ENCODE measurements at places on chromosomes 13 and 19.
A peak's percentile ranks its signal among the peaks of the same experiment; 100 is the strongest.

GRCh38 chr13:79918620-79919019 lies 422.3 kb downstream of the SPRY2 start:
- no peak for DNase-seq

DNA sequence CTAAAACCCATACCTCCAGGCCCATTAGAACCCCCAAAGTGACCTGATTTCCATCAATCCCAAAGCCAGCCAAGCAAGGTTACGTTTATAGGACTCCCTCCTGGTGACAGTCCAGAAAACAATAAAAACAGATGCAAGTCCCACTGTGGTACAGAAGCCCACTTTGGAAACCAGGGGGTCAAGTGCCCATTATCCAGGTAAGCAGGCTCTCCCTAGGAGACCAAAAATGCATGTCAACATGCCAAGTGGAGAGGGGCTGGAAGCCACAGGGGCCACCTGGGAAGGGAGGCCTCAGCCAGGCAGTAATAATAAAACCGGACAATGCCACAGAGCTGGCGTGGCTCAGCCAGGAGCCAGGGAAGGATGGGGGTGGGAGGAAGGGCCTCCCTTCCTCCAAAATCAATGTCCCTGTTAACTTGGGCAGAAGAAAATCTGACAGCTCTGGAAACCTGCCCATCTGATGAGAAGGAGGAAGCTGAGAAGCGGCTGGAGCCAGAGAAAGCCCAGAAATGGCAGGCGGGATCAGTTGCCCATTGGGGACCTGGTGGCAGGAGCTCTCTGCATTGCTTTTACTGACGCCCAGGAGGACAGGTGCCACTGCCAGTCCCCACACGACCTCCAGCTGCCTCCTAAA lies 160.4 kb downstream of the ZIC5 start:
- DNase-seq = no peak

DNA sequence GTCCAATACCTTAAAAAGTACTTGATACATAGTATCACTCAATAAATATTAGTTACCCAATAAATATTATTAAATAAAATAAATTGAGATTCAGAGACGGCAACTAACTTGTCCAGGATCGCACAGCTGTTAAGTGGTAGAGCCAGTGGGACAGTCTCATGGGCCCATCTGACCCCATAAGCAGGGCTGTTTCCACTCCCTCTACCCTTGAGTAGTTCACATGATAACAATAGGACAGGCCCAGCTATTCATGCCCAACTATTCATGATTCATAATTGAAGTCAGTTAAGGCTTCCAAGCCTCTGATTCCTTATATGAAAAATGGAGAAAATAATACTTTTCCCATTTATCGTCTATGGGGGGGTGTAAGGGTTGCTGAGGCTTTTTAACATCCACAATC lies 78.2 kb downstream of the C13orf42 start:
- no peak for DNase-seq

DNA sequence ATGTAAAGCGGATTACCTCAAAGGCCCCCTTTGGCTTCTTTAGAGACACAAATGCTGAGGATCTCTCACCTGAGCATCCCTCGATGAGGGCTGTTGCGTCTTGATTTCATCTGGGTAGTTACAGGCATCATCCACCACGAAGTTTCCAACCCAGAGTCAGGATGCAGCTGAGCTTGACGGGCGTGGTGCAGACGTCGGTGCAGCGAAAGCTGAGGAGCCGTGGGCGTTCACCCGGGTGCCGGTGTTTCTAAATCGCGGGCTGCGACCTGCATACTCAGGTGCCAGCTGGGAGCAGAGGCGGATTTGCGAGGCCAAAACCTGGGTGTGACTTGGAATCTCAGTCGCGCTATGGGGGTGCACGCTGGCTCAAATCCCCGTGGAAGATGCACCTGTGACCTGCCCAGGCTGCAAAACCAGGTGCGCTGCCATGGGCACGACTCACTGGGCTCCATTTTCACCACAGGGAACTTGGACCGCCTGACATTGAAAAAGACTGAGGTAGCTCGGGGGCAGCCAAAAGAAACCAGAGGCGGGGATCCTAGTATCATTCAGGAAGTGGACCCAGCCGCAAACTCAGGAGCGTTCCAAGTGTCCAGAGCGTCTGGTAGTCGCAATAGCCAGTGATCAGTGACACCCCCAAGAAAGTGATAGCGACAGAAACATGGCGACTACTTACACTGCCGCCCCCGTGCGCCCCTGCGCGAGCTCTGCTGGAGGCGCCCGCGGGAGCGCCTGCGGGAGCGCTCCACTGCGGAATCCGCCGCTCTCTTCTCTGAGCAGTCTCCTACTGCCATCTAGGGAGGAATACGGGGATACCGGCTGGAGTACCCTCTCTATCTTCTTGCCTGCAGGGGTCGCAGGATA lies 36.4 kb upstream of the IGFL4 start:
- DNase-seq = no peak

- DNase-seq = peak; percentile 40
Observed at GRCh38 chr19:3039641-3040077, 10.6 kb upstream of the TLE2 start.

GRCh38 chr13:24631922-24632321 lies 48.3 kb upstream of the ATP12A start:
- no peak for DNase-seq

GRCh38 chr13:98909016-98909415 lies 68.8 kb downstream of the DOCK9 start:
- no peak for DNase-seq

- no peak for DNase-seq
Observed at GRCh38 chr19:1455336-1456120, 5.6 kb downstream of the APC2 start.

DNA sequence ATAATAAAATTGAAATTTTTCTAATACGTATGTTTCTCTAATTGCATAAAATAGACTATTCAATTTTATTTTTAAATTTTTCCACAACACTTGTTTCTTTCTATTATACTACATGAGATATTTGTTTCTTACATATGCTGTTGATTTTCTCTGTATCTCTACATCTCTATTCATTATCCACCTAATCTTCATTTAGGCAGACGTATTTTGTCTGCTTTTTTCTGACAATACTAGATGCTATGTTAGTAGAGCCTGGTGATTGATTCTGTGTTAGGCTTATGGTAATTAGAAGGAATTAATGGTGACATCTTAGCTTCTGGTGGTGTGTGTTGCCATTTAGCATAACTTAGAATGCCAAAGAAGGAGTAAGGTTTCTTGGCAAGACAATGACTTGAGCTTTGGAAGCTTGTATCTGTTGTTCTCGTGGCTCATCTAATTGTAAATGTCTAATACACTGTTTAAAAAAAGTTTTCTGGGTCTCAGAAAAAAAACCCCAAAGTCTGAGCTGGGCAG lies 1610.7 kb upstream of the PCDH20 start:
- no peak for DNase-seq

DNA sequence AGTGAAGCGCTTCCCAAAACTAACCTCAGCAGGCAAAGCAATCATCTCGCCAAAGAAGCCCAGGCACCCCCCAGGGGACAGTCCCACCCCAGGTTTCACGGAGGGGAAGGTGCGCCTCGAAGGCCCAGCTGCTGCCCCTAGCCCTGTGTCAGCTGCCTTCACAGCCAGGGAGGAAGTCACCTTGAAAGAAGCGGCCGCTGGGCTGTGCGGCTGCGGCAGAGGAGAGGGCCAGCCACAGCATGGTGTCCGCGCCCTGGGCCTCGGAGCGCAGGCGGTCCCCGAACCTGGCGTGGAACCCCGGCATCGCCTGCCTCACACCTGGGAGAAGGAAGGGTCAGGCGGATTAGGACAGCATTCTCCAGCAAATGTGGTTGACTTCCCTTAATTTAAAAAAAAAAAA lies 35.0 kb downstream of the DHRS12 start:
- DNase-seq = no peak

DNA sequence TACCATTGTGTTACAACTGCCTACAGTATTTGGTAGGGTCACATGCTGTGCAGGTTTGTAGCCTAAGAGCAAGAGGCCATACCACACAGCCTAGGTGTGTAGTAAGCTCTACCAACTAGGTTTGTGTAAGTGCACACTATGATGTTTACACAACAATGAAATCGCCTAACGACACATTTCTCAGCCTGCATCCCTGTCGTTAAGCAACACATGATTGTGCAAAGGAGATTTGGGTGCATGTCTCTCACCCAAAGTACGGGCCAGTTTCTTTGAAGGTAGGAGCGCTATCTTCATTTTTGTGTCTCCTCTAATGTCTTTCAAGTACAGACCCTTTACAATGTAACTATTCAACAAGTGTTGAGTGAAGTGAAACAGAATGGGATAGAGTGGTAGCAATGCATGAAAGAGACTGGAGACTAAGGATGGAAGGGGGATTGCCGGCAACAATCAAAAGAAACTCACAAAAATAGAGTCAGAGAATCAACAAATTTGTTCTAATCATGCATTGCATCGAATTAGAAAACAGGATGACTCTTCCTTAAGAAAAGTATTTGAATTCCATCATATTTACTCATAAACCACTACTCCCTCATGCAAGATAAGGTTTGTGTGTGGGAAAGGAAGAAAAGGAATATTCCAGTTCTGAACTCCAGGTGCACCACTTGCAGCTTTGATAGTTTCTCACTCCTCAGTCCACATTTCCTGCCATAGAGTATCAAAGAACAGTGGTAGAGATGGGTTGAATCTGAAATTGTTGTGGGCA lies 60.2 kb upstream of the TNFRSF19 start:
- no peak for DNase-seq

- no peak for DNase-seq
Observed at GRCh38 chr13:61592489-61592888, 176.8 kb upstream of the PCDH20 start.

DNA sequence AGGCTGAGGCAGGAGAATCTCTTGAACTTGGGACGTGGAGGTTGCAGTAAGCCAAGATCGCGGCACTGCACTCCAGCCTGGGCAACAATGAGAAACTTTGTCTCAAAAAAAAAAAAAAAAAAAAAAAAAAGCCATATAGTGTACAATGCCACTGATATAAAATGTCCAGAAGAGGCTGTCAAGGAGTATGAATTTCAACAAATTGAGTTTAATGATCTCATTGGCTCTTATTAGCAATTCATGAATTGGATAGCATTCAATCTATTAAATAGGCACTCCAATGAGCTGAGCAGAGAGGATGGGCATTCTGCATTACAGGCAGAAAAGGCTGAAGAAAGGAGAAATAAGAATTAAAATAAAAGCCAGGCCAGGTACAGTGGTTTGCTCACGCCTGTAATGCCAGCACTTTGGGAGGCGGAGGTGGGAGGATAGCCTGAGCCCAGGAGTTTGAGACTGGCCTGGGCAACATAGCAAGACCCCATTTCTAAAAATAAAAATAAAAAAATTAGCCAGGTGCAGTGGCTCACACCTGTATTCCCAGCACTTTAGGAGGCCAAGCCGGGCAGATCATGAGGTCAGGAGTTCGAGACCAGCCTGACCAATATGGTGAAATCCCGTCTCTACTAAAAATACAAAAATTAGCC lies 757 bp upstream of the LMNB2 start:
- DNase-seq = no peak

GRCh38 chr13:96141032-96141431 lies 51.1 kb downstream of the HS6ST3 start:
- no peak for DNase-seq

DNA sequence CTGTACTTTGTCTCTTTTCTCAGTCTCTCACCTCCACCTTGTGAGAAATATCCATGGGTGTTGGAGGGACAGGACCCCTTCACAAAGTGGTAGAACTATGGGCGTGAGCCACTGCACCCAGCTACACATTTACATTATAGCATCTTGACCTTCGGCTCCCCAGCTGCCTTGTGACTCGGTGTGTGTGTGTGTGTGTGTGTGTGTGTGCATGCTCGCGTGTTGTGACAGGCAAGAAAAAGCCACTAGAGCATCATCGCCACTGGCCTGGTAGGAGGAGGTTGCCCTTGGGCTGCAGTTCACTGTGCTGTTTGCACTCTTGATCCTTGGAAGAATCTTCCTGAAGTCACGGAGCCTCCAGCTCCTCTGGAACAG lies 13.7 kb upstream of the ZNF888 start:
- no peak for DNase-seq

DNA sequence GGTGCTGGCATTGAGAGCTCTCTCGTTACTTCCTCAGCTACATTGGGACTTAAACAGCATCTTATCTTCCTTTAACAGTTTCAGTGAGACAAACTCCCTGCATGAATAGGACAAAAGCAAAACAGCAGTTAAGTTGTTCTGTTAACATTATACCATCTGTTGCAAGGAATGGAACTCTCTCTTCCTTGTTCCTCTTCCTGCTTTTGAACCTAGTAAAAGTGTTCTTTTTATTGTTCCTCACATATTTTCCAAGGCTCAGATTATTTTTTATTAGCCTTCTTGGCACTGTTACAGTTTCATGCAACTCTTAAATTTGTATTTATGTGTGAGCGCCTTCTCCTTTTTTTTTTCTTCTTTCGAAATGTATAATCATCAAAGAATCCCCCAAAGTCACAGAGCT lies 202.6 kb upstream of the UFM1 start:
- no peak for DNase-seq

DNA sequence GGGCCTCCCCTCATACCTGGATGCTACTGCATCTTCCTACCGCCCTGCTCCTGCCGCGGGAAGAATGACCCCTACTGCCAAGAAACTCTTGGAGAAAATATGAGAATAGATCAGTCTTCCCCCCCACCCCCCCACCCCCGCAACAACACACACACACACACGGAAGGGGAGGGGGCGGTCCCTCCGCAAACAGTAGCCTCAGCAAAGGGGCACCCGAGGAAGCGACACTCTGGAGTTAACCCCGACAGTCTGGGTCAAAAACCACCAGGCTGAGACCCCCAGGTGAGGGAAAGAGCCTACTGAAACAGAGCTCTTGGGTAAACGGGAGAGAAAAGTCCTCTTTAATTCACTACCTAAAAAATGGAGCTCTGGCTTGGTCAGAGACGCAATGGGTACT lies 1.2 kb downstream of the MED26 start:
- DNase-seq = no peak

DNA sequence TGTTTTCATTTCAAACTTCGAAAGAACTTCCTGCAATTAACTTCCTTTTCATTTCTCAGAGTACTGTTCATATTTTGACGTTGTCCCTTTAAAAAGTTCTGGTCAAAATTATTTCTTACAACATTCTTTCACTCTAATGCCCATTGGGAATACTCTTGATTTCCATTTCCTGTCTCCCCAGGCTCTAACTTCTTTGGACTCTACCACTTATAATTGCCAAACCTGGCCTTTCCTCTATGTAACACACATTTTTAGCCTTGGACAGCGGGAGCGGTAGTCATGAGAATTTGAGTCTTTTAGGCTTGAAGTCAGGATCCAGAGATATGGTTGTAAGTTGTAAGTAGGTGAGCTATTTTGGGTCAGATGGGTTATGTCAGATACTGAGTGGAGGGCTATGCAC lies 163.5 kb upstream of the SPRY2 start:
- DNase-seq = no peak
